BE2C (cell line): ENCODE measurements at places on chromosomes 13 and 19.
A peak's percentile ranks its signal among the peaks of the same experiment; 100 is the strongest.

- no peak for DNase-seq
Observed at GRCh38 chr13:109180905-109181425, 551.6 kb downstream of the MYO16 start.

GRCh38 chr13:112506046-112506445 is 81.9 kb downstream of the TUBGCP3 start:
- no peak for DNase-seq

- DNase-seq = peak; percentile 57
Observed at GRCh38 chr19:11421371-11422098, 2.4 kb upstream of the RGL3 start.

GRCh38 chr19:27971869-27972268 is 1241.1 kb downstream of the UQCRFS1 start:
- DNase-seq = no peak

DNA sequence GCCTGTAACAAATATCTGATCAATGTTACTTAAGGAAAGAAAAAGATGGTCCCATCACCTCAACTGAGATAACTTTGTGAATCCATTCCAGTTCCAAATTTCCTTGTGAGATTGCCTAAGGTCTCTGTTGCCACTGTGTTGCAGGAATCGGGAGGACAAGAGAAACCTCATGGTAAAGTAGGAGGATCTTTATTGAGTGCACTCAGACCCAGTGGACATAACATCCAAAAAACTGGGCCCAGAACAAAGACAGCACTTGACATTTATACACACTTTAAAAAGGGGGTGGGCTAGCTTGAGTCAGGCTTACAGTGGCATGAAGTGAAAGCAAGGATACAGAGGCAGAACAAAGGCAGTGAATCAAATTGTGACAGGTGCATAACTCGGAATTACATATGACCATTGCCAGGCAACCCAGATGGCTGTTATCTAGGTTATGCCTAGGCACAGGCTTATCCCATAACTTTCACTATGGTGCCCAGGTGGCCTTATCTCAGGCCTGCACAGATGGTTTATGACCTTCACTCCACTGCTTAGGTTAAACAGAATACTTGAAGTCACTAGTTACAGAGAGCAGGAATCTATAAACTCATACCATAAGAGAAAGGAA is 459.4 kb upstream of the PCDH20 start:
- DNase-seq = peak; percentile 24

- no peak for DNase-seq
Observed at GRCh38 chr13:31485183-31485582, 254.1 kb upstream of the RXFP2 start.

- DNase-seq = no peak
Observed at GRCh38 chr13:98721825-98722510, 30.5 kb downstream of the SLC15A1 start.

- no peak for DNase-seq
Observed at GRCh38 chr13:38528986-38529385, 157.9 kb upstream of the FREM2 start.

- DNase-seq = no peak
Observed at GRCh38 chr13:113589251-113589960, 4.9 kb downstream of the TFDP1 start.

GRCh38 chr13:113962975-113963374 is 10.9 kb downstream of the C13orf46 start:
- peak; percentile 1 for DNase-seq

GRCh38 chr19:18338541-18338940 is 1.9 kb upstream of the PGPEP1 start:
- no peak for DNase-seq

- no peak for DNase-seq
Observed at GRCh38 chr13:98069985-98070384, 72.9 kb upstream of the FARP1 start.

DNA sequence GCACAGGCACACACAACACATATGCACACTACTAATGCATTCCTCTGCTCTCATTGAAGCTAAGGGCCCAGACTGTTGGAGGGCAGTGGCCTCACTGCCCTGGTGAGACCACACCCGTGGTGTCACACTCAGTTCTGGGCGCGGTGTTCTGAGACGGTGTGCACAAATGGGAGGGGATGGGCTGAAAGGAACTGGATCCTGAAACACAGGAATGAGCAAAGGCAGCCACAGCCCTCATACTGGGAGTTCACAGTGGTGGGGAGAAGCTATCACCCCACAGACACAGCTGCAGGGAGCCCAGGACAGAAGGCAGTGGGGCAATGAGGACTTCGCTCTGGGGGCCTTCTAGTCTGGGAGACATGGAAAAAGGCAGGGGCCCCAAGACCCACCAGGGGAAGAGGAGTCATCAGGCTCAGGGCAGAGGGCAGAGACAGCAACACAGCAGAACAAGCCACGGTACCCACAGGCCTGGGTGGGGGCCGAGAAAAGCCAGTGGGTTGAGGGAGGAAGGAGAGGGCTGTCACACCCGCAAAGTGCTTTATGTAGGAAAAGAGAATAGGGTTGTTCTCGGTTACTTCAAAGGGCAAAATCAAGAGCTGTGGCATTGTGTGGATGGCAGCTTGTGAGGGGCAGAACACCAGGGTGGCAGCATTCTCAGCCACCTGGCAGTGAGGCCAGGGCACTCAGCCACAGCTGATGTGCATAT is 75.4 kb upstream of the GPR183 start:
- DNase-seq = no peak

DNA sequence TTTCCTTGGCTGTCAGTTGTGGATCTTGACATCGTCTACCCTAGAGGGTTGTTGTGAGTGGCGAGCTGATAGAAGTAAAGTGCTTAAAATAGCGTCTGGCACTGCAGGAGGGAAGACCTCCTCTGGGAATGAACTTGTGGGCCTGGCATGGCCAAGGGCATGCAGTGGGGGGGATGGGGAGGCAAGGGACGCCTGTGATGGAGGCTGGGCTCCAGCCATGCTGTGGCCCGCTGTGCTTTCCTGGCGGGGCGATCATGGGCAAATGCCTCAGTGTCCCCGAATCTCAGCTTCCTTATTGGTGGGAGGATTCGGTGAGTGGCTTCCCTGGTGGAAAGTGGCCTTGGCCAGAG is 10.7 kb downstream of the CARM1 start:
- peak; percentile 42 for DNase-seq

- DNase-seq = no peak
Observed at GRCh38 chr19:38946229-38947010, 15.7 kb downstream of the MRPS12 start.

GRCh38 chr19:9903336-9903735 is 33.0 kb downstream of the OLFM2 start:
- no peak for DNase-seq

DNA sequence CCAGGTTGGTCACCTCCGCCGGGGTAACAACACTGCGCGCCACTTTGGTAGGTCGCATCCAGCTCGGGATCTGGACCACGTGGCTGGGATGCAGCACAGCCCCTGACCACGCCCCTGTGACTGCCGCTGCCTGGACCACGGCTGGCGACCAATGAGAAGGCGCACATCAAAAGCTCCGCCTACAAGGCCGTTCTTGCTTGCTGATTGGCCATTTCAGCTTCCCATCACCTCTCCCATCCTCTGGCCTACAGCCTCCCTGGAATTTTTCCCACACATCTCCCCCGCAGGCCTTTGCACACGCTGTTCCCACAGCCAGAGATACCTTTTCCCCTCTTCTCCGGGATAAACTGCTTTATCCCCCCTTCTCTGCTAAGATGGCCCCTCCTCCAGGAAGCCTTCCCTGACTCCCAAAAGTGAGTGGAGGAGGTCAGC is 12.5 kb upstream of the MAP1S start:
- peak; percentile 97 for DNase-seq

DNA sequence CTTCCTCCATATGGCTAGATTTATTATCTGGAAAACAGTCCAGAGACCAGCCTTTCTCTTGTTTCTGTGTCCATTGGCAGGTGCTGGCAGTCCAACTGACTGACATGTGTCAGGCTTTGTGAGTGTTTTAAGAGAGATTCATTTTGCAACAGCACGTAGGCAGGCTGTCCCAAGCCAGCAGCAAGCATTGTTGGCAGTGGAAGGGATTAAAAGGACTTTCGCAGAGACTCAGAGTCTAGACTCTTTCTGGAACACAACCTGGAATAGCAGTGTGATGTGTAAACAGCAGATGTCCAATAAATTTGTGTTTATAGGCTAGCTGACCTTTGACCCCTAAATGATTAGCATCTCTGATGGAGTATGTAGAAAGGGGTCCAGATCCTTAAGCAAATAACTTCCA is 222.2 kb upstream of the SERP2 start:
- no peak for DNase-seq

DNA sequence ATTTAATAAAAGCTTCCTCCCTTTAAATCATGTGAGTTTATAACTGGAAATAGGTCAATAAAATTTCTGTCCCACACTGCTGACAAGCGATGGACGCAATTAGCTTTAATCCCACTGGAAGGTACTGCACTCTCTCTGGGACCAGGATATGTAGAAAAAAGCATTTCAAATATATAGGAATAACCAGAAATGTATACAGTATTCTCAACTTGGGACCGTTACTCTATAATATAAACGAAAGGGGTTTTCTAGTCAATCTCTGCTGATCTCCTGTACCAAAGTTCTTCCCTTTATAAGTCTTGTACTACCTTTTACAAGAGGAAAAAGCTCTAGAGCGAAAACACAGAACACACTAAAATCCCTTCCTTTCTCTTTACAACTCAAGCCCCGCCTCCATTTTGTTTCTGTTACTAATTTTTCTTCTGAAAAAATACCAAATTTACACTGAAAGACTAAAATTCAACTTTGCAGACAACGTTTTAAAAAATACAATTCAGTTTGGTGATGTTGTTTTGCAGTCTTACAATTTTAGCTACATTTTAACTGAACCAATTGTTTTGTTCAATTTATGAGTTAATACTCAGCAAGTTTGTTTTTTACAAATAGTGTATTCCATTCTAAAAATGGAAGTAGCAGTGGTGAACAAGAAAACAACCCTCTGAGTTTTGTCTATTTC is 1.7 kb upstream of the USPL1 start:
- DNase-seq = no peak

DNA sequence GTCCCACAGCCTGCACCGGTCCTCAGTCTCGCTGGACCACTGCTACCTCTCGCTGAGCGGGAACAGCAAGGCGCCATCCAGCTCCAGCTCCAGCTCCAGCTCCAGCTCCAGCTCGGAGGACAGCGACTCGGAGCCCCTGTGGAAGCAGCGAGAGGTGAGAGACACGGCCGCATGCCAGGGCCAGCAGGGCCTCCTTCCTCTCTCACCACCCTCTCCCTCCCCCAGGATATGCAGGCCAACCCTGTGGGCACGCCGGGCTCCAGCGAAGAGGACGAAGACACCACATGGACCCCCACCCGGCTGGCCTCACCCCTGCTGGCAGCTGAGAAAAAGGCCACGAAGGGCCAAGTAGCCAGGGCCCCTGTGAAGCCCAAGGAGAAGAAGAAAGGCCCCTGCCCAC is 7.3 kb downstream of the SIX5 start:
- no peak for DNase-seq

GRCh38 chr13:71621174-71622124 is 245.6 kb downstream of the DACH1 start:
- DNase-seq = peak; percentile 66

- DNase-seq = no peak
Observed at GRCh38 chr13:45926741-45927140, 75.2 kb upstream of the SIAH3 start.

DNA sequence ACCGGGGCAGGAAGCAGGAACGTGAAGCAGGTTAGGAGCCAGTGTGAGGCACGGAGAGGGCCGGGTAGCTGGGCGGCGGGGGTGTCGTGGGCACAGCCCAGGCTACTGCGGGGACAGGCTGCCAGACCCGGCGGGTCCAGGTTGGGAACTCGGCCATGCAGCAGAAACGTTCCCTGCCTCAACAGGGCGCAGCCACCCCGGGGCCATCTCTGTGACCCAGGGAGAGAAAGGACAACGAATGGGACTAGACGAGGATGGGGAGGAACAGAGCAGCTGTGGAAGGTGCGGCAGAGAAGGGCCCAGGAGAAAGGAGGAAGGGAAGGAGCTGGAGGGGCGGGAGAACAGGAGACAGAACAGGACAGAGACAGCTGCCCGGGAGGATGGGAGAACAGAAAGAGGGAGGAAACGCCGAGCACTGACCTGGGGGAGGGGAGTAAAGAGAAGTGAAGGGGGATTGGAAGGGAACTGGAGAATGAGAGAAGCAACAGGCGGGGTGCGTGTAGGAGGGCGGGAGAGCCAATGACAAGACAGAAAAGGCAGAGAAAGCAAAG is 12.9 kb upstream of the GARIN5A start:
- DNase-seq = no peak

- no peak for DNase-seq
Observed at GRCh38 chr13:67829641-67830040, 599.5 kb upstream of the PCDH9 start.

DNA sequence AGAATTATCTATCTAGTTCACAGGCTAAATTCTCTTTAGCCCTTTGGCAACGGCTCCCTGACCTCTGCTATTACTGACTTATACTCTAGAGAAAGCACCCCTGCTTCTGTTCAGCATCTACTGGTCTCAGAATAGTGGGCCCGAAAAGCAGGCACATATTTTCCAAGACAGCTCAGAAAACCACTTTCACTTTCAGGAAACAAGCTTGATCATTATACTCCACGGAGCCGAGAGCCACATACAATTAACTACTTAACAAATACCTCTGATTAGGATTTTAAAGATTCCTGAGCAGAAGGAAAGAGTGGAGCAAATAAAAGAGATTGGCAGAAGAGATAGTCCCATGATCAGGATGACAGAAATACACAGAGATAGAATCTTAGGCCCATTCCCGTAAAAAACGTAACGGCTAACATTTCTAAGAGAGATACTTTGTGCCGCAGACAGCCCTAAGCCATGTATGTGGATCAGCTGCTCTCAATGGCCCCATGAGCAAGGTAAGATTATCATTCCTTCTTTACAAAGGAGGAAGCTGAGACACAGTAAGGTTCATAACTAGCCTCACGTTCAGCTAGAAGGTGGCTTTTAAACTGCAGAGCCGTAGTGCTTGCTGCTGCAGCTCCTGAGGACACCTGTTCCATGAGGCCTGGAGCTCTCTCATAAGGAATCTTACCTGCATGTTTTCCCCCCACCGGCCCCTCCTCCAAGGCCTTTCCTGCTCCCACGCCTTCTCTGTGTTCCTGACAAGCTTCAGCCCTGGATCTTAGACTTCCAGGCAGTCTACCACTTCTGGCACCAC is 227.2 kb downstream of the FOXO1 start:
- no peak for DNase-seq

DNA sequence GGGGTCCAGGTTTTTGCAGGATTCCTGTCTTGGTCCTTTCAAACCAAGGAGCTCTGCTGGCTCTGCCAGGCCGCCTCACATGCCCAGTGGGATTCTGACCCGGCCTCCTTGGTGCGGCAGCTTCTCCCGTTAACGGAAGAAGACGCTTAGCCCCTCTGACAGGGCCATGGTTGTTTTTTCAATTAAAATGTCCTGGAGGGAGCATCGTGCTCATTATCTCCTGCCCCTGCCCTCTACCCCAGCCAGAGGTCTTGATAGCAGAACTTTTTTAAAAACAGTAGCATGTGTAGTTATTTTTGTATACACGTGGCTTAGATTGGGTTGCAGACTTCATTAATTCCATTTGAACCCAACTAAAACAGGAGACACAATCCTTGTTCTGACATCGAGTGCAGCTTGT is 11.5 kb upstream of the RPS15 start:
- no peak for DNase-seq

- DNase-seq = no peak
Observed at GRCh38 chr13:98847780-98848179, 95.3 kb upstream of the SLC15A1 start.

- DNase-seq = no peak
Observed at GRCh38 chr19:15045506-15045905, 3.8 kb upstream of the CASP14 start.

GRCh38 chr13:83752141-83752540 is 130.1 kb downstream of the SLITRK1 start:
- DNase-seq = no peak
